ENCODE measurements at places on chromosomes 2 and 18.

- no peak for DNase-seq
Measured at GRCh38 chr18:49638891-49639557, 77.2 kb downstream of the LIPG start.

DNA sequence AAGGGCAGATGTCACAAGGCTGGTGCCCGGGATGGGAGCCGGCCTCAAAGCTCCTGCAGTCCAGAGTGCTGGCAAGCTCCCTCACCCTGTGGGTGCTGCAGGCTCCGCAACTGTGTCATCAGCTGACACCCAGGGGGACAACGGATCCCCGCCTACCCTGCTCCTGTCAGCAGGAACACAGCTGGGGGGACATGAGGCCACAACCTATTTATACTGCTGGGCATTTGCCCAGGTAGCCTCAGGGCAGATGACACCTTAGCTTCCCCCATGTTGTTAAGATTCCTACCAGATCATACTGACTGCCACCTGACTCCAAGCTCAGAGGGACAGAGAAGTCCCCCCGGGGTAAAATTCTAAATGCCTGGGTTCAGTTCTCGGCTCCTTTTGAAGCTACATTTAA lies 1.2 kb downstream of the ANKRD23 start:
- DNase-seq = no peak

DNA sequence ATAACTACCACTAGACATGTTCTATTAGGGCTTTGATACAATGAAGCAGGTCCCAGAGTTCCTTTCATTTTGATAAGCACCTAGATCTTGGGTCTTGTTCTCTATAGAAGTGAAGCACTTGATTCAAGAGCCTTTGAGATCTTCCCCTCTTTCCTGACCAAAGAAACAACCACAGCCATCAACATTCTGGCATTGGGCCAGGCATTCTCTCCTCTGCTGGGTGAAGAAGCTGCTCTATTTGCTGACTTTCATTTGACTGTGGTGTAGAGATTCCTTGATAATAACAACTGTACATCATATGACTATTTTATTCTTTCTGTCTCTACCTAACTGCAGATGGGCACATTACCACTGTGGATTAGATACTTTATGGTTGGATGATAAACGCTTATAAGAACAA lies 96.6 kb upstream of the LYPD1 start:
- DNase-seq = no peak

DNA sequence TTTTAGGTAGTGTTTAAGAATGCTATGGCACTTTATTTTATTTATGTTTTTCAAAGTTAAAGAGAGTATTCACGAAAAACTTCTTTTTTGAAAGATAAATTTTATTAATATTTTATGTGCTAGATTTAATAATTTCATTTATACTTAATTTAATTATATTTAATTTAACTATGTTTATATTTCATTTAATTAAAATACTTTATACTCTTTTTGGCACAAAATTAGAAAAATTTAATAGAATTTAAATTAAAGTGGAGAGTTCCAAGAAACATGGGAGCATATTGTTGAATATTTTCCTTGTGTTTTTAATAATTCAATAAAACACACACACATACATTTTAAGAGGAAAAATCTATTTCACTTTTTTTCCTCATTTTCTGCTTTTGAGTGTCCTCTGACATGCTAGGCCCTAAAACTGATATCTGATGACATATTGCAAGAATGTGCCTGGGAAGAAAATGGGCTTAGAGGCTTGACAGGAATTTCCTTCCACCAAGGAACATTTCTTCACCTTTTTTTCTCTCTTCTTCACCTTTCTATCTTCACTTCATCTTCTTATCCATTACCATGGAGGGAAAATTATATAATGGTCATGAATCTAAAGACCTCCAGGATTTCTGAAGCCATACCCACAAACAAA lies 15.4 kb downstream of the ARHGAP28 start:
- no peak for DNase-seq

All from substantia nigra (tissue), 51 donors.